ENCODE measurements at places on chromosomes 2 and 18.
A peak's percentile ranks its signal among the peaks of the same experiment; 100 is the strongest.

- no peak for DNase-seq
- H3K4me1 ChIP-seq, result no peaks in the 10 kb centered on the region
- no peak overlapping the region for H3K27ac ChIP-seq
- no peaks in the 10 kb centered on the region for H3K27me3 ChIP-seq
- H3K4me3 ChIP-seq, result no peak overlapping the region
Observed at GRCh38 chr2:137302957-137303356, 537.6 kb downstream of the THSD7B start.

DNA sequence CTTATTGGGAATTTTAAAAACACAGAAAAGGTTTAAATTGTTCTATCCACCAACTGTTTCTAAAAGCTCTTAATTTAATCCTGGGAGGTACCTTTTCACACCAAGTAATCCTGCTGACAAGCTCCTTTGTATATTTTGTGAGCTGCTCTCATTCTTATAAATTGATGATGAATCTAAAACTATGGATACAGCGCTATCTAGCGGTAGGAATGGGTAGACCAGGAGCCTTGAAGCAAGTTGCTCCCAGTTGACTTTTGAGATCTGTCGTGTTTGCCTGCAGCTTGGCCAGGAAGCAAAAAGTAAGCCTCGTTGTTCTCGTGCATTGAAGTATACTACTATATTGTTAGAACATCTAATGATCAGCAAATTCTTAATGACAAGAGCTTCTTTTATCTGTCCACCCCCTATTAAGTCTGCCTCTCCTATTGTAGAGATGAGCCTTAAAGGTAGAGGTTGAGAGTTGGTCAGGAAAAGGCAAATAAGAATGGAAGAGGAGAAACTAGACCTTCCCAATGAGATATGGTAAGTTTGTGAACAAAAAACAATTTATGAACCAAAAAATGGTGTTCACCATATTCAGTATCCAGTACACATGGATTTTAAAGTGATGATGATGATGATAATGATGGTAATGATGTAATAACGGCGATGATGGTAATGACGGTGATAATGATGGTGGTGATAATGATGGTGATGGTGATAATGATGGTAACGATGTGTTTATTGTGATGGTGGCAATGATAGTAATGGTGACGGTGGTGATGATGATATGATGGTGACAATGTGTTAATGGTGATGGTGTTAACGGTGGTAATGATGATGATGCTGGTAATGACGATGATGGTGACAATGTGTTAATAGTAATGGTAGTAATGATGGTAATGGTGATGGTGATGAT is 212.1 kb upstream of the NCKAP5 start:
- no peaks in the 10 kb centered on the region for H3K36me3 ChIP-seq
- H3K4me1 ChIP-seq, result no peaks in the 10 kb centered on the region
- DNase-seq, result peak; percentile 52
- no peak overlapping the region for H3K27ac ChIP-seq
- H3K27me3 ChIP-seq, result no peaks in the 10 kb centered on the region
- no peak overlapping the region for H3K4me3 ChIP-seq

GRCh38 chr2:159605441-159606178 is 10.7 kb downstream of the BAZ2B start:
- no peak for DNase-seq
- H3K4me1 ChIP-seq, result peaks cover 2% of the 10 kb centered on the region
- no peaks in the 10 kb centered on the region for H3K36me3 ChIP-seq
- H3K4me3 ChIP-seq, result no peak overlapping the region
- H3K27me3 ChIP-seq, result no peaks in the 10 kb centered on the region

DNA sequence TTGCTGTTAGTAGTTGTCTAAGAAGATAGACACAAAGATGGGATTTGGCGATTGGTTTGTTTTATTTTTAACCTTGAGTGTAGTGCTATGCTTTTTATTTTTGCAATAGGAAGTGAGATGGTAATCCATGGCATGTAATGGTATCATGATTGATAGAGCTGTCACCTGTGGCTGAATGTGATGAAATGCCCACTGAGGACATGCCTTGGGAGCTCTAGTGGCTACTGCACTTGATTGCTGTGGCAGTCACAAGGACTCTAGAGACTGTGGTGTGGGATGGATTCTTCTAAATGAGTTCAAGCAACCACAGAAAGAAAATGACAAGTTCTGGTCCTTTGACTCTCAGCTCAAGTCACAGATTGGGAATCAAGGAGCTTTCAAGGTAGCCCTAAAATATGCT is 139.4 kb downstream of the CYRIA start:
- H3K4me1 ChIP-seq, result 0 out of 2 replicates have a peak, but pooled peaks cover 1% of the 10 kb centered on the region
- no peak overlapping the region for H3K27ac ChIP-seq
- H3K27me3 ChIP-seq, result no peaks in the 10 kb centered on the region
- H3K4me3 ChIP-seq, result no peak overlapping the region
- DNase-seq, result no peak

DNA sequence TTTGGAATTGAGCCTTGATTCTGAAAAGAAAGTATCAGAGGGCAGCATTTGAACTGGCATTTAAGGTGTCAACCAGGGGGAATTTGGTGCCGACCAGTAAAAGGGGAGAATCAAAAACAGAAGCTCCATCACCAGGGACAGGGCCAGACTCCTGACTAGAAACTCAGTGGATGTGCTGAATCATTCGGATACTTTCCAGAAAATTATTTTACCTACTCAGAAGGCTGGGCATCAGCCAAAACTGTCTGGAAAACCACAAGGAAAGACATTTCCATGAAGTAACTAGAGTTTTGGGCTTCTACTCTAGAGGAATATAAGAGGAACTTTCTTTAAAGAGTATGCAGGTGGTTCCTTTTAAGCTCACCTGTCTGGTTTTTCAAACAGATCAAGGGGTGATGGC is 756.6 kb downstream of the RNF144A start:
- no peak overlapping the region for H3K27ac ChIP-seq
- no peaks in the 10 kb centered on the region for H3K36me3 ChIP-seq
- no peak overlapping the region for H3K4me3 ChIP-seq
- no peak for DNase-seq

- H3K27ac ChIP-seq, result no peak overlapping the region
- H3K4me1 ChIP-seq, result peaks cover 2% of the 10 kb centered on the region
- H3K27me3 ChIP-seq, result no peaks in the 10 kb centered on the region
- no peak for DNase-seq
- no peaks in the 10 kb centered on the region for H3K36me3 ChIP-seq
- H3K4me3 ChIP-seq, result no peak overlapping the region
Observed at GRCh38 chr2:224520064-224520463, 65.1 kb downstream of the CUL3 start.

DNA sequence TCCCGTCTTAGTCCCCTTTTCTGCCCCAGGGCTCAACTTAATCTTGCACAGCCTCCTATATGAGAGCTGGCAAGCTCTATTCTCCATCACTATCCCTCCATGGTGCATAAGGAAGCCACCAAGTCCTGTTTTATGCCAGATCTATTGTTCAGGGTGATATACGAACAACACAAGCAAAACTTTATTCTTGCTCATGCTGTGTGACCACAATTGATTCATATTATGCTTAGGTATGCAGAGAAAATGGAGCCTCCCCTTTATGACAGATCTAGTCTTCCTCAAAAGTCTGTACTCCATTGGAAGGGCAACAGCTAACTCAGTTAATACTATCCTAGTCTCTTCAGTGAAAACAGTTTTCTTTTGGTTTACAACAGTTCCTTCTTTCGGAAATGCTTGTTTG is 94.0 kb upstream of the STON1 start:
- no peak overlapping the region for H3K4me3 ChIP-seq
- DNase-seq, result no peak
- no peaks in the 10 kb centered on the region for H3K36me3 ChIP-seq

DNA sequence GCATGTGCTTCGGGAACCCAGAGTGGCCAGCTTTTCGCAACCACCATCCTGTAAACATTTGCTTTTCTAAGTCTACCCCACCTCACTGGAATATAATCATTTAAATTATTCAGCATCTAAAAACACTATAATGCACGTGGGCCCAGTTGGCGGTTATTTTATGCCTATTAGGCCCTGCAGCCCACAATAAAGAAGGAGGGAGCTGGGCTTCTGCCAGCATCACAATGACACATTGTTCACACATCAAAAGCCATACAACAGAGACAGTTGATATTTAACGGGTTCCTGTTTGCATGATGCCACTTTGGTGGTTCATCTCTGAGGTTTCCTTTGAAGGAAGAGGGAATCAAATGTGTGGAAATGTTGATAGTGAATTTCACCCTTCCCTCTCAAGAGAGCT is 916.0 kb upstream of the CELF4 start:
- no peak overlapping the region for H3K27ac ChIP-seq
- DNase-seq, result no peak
- no peak overlapping the region for H3K4me3 ChIP-seq
- no peaks in the 10 kb centered on the region for H3K27me3 ChIP-seq
- H3K4me1 ChIP-seq, result no peaks in the 10 kb centered on the region
- H3K36me3 ChIP-seq, result no peaks in the 10 kb centered on the region

- no peak for DNase-seq
- H3K4me1 ChIP-seq, result peaks cover 2% of the 10 kb centered on the region
- no peak overlapping the region for H3K4me3 ChIP-seq
- no peaks in the 10 kb centered on the region for H3K27me3 ChIP-seq
- no peak overlapping the region for H3K27ac ChIP-seq
- no peaks in the 10 kb centered on the region for H3K36me3 ChIP-seq
Observed at GRCh38 chr2:216343221-216343980, 28.9 kb downstream of the MARCHF4 start.

- H3K4me3 ChIP-seq, result no peak overlapping the region
- H3K4me1 ChIP-seq, result no peaks in the 10 kb centered on the region
- no peak for DNase-seq
- no peak overlapping the region for H3K27ac ChIP-seq
Observed at GRCh38 chr2:235832941-235833340, 335.2 kb downstream of the GBX2 start.

DNA sequence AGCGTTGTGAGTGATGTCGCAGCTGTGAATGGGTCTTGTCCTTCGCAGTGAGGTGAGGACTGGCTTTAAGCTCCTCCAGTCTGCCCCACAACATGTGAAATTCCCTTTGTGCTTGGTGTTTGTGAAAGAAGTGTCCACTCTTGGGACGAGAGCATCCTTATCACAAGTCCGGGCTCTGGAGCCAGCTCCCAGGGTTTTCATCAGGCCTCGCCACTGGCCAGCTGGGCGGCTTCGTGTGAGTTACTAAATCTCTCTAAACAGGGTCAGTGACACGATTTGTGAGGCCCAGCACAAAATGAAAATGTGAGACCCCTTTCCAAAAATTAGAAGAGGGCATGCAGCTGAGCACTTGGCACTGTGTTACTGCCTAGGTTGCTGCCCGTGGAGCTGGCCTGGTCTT is 115.9 kb downstream of the VAPA start:
- peaks cover 3% of the 10 kb centered on the region for H3K36me3 ChIP-seq
- no peak for DNase-seq
- peaks cover 3% of the 10 kb centered on the region for H3K4me1 ChIP-seq
- H3K4me3 ChIP-seq, result no peak overlapping the region
- H3K27me3 ChIP-seq, result no peaks in the 10 kb centered on the region

- H3K27me3 ChIP-seq, result no peaks in the 10 kb centered on the region
- H3K27ac ChIP-seq, result no peak overlapping the region
- no peaks in the 10 kb centered on the region for H3K36me3 ChIP-seq
- no peak overlapping the region for H3K4me3 ChIP-seq
- DNase-seq, result no peak
- H3K4me1 ChIP-seq, result peaks cover 4% of the 10 kb centered on the region
Observed at GRCh38 chr2:74045454-74045853, 60.7 kb downstream of the TET3 start.

DNA sequence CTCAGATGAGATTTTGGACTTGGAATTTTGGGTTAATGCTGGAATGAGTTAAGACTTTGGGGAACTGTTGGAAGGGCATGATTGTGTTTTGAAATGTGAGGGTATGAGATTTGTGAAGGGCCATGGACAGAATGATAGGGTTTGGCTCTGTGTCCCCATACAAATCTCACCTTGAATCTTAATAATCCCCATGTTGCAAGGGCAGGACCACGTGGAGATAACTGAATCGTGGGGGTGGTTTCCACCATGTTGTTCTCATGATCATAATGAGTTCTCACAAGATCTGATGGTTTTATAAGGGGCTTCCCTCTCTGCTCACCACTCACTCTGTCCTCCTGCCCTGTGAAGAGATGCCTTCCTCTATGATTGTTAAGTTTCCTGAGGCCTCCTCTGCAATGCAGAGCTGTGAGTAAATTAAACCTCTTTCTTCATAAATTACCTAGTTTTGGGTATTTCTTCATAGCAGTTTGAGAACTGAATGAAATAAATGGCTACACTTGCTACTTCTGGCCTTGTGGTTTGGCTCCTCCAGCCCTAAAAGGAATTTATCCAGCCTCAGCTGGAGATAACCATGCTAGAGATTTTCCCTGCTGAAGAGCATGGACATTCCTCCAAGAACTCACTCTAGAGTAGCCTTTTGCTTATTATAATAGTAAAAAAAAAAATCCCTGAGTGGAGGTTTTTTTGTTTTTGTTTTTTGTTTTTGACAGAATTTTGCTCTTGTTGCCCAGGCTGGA is 144.3 kb upstream of the TFPI start:
- no peak for DNase-seq
- H3K27ac ChIP-seq, result no peak overlapping the region
- no peak overlapping the region for H3K4me3 ChIP-seq
- H3K27me3 ChIP-seq, result no peaks in the 10 kb centered on the region
- H3K4me1 ChIP-seq, result no peaks in the 10 kb centered on the region
